Thoracic aorta (tissue), 2 donors: ENCODE measurements at places on chromosomes 11 and 22.
A peak's percentile ranks its signal among the peaks of the same experiment; 100 is the strongest.

DNA sequence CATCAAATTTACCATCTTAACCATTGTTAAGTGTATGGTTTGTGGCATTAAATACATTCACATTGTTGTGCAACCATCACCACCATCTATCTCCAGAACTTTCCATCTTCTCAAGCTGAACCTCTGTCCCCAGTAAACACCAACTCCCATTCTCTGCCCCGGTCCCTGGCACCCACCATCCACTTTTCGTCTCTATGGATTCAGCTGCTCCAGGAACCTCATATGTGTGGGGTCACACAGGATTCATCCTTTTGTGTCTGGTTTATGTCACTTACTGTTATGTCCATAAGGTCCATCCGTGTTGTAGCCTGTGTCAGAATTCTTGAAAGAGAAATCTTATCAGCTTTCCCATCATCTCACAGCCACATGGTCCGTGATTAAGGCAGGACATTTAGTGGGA is 16.3 kb downstream of the TSPAN32 start:
- DNase-seq, result no peak

DNA sequence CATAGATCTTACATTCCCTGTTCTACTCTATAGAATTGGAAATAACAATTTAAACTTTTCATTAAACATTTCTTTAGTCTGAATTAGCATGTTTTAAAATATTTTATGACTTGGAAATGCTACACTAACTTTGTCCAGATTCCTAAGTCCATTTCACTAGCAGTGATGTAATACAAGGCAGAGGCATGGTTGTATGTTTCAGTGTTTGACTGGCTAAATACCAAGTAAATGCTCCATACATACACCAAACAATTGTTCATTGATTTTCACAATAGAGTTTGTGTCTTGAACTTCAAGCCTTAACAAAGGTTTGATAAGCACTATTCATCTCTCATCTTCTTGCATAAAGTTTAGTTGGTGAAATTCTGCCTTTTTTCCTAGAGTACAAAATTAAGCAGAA is 13.5 kb downstream of the ZBED5 start:
- no peak for DNase-seq

GRCh38 chr11:134412203-134413042 is at the start of gene B3GAT1:
Gene B3GAT1, minus strand, starts transcription at chr11:134412242. Its CDS starts 24,583 bp downstream, at chr11:134387659.
- no peak for DNase-seq

DNA sequence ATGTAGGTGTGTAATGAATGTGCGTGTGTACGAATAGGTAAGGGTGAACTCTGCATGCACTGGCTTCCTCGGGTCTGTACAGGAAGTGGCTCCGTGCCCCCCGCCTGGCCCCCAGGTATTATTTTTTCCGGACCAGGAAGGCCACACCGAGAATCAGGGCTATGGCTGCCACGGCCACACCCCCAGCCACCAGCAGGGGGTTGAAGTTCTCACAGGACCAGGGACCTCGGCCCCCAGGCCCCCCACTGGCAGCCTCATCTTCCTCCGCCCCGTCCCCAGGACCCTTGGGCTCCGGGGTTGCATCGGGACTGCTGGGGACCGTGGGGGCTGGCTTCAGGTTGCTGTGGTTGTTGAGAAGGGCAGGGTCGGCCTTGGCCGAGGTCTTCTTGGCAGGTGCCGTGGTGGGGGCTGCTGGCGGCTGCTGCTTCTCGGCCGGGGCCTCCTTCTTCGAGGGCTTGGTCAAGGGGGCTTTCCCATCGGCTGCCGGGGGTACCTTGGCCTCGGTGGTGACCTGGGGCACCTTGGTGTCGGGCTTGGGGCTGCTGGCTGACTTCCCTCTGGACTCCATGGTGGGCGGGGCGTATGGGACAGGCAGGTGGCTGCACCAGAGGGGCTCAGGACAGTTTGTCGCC is 1.8 kb downstream of the CEND1 start:
- DNase-seq, result no peak

DNA sequence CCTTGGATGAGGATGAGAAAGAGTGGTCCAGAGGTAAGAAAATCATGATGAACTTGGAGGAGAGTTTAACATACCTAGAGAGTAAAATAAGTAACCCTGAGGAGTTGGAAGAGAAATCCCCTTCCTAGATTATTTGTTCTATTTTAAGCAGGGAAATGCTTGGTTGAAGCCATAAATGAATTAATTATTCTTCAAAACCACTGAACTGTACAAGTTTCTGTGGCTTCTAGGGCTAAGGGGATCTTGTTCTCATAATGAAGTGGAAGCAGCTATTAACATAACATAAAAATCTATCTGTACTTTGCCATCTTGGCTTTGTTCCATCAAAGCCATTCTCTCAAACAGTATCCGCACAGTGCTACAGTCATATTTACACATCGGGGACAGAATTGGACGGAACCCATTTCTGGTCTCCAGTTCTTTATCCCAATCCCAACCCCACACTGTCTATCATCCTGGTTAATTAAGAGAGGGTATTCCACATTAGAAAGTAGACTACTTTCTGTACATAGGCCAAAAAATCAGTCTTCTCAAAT is 14.5 kb upstream of the ARHGAP42 start:
- DNase-seq, result no peak

GRCh38 chr11:61811831-61812230 is 5.0 kb downstream of the FADS1 start:
- DNase-seq, result no peak

DNA sequence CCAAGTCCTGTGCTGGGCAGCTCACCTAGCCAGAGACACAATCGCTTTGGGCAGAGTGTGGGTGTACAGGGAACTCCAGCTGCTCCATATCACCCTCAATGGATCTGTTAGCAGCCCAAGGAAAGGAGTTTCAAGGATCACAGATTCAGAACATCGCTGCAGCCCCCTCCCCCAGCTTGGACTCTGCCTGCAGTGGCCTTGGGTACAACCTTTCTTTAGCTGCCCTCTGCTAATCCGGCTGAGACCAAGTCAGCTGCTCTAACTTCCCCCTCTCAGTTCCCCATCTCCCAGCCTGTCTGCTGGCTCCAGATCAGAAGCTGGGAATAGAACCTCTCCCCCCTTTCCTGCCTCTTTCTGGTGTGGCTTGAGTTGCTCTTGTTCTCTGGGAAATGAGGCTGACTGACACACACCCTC is 1.3 kb downstream of the TMEM86A start:
- no peak for DNase-seq

GRCh38 chr11:119417726-119418540 is 5.0 kb downstream of the THY1 start:
- peak; percentile 32 for DNase-seq

- DNase-seq, result no peak
Measured at GRCh38 chr22:37239336-37240239, 4.5 kb downstream of the RAC2 start.

GRCh38 chr11:5364214-5364613 is 12.9 kb downstream of the OR51B6 start:
- DNase-seq, result no peak

DNA sequence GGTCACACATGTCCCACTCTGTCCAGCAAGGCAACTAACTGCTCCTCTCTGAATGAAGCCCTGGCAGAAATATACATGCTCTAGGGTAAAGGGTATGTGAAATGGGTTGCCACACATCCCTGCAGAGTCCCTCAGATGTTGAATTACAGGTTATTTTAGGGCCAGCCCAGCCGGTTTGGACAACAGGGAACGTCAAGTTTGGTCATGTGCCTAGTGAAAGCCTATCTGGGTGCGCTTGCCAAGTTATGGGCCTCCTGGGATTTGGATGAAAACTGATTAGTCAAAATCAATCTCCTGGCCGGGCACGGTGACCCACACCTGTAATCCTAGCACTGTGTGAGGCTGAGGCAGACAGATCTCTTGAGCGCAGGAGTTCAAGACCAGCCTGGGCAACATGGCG is 10.4 kb downstream of the AP1B1 start:
- DNase-seq, result no peak

GRCh38 chr11:34890812-34891211 is 25.4 kb downstream of the APIP start:
- no peak for DNase-seq

- no peak for DNase-seq
Measured at GRCh38 chr22:38144025-38144405, 33.5 kb upstream of the BAIAP2L2 start.

GRCh38 chr11:76656571-76657081 is 13.9 kb downstream of the LRRC32 start:
- no peak for DNase-seq

- DNase-seq, result no peak
Measured at GRCh38 chr11:14249121-14249963, 109.6 kb downstream of the RRAS2 start.

- DNase-seq, result no peak
Measured at GRCh38 chr11:59216641-59217564, 4.2 kb upstream of the MPEG1 start.

GRCh38 chr11:66902486-66903177 is 45.8 kb downstream of the LRFN4 start:
- no peak for DNase-seq

- DNase-seq, result peak; percentile 55
Measured at GRCh38 chr11:62880231-62880802, 379 bp upstream of the SLC3A2 start.

GRCh38 chr11:66973956-66974580 is 1.0 kb upstream of the C11orf86 start:
- DNase-seq, result no peak

DNA sequence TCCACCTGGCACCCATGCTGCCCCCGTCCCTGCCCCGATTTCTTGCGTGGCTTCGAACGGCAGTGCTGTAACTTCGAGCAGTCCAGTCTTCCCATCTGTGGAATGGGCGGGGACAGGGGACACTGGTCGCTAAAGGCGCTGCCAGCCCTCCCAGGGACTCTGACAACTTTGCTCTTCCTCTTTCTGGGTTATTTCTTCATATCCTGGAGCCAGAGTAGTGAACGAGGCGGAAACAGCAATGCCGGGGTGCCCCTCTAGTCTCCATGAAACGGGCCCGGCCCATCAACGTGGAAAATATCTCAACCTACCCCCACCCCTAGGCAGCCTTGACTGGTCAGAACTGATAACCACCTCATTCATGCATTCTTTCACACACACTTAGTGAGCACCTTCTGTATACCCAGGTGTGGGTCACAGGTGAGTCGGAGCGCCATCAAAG is 42.8 kb downstream of the TRIOBP start:
- no peak for DNase-seq

- DNase-seq, result no peak
Measured at GRCh38 chr22:29727131-29727523, 7.3 kb downstream of the CABP7 start.

DNA sequence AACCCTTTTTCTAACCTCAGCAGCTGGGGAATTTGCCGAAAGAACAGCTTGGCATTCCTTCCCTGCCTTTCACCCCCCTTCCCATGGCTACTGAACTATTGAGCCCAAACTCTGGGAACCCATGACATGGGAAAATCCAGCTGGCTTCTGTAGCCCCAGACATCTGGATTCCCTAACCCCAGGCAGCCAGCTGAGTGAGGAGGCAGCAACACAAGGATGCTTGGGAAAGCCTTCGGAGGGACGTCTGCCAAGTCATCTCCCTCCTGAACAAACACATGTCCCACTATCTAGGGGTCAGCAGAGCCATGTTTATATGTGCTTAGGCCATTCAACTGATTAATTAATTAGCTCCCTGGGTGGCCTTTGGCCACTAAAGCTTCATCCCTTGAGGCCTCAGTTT is 21.6 kb downstream of the LRRC55 start:
- DNase-seq, result no peak

DNA sequence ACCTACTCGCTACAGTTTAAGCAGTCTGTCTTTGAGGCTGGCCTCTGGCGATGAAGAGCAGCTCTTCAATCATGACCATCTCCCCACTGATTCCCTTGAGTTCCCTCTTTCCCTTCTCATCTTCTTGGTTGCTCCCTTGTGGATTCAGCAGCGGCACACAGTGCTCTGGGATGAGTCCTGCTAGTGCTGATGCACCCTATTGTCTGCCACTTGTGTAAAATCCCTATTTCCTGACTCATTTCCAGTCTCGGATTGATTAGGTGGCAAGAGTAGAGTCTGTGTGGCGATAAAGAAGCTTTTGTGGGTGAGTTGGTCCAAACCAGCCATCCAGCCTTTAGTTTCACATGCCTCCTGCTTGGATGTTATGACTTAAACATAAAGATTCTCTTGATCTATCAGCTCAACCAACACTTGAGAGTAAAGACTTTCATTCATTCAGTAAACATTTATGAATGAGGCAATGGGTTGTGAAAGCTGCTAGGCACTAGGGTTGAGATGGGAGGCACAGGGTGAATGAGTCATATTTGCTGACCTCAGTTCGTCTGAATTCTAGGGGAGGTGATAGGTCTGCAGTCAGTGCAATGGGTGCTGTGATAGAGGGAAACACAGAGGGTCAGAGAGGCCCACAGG is 219.4 kb upstream of the RAG2 start:
- no peak for DNase-seq

DNA sequence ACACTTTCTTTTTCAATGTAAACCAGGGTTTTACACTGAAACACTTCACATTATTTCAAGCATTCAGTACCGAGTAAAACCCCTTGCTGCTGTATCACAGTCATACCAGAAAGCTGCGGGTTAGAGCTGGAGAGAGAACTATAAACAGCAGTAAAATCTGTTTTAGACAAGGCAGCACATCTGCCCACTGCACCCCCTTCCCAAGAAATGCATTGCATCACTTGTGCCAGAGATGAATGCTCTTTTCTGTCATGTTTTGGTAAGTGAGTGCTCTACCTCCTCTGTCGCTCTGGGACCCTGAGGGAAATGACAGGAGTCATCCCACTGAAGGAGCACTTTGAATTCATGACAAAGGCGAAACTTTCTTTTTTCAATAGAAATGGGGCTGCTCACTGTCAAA is 107.2 kb downstream of the MAML2 start:
- DNase-seq, result no peak

GRCh38 chr11:134270250-134270714 is 5.9 kb upstream of the GLB1L3 start:
- no peak for DNase-seq

DNA sequence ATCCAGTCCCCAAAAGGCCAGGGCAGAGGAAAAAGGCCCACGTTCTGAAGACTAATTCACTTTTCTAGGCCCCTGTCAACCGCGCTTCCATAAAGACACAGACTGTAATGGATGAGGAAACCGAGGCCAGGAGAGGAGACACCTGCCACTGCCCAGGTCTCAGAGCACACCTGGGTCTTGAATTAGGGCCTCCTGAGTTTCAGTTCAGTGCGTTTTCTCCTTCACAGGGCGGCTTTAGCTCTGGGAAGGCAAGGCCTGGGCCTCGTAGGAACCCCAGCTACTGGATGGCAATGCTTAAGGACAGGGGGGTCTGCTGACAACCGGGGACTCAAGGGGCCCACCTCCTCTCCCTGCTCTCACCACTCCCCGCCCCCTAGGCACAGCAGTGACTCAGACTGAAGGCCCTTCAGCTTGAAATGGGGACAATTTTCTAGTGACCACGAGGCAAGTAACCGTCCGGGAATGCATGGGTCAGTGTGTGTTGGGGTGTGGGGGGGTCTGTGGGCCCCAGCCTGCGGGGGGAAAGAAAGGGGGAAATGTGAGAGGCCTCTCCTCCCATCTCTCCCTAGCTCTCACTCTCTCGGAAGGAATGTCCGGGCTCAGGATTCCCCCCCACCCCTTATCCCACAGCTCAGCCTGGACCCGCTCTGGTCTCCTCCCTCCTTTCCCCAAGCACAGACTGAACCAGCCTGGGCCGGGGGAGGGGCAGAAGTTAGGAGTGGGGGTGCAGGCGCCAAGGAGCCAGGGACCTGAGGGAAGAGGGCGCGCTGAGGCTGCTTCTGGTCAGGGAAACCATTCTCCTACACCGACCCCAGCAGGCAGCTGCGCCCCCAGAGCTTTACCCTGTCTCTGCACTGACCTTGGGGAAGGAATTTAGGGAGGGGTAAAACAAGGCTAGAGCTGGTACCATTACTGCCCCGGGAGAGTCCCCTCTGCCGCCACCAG is 17.2 kb downstream of the CREB3L1 start:
- DNase-seq, result no peak
